ENCODE measurements at places on chromosomes 1 and 21.

- no peak for DNase-seq
Observed at GRCh38 chr1:47210666-47211065, 20.8 kb upstream of the PDZK1IP1 start.

- no peak for DNase-seq
Observed at GRCh38 chr1:245791410-245792312, 636.9 kb downstream of the KIF26B start.

DNA sequence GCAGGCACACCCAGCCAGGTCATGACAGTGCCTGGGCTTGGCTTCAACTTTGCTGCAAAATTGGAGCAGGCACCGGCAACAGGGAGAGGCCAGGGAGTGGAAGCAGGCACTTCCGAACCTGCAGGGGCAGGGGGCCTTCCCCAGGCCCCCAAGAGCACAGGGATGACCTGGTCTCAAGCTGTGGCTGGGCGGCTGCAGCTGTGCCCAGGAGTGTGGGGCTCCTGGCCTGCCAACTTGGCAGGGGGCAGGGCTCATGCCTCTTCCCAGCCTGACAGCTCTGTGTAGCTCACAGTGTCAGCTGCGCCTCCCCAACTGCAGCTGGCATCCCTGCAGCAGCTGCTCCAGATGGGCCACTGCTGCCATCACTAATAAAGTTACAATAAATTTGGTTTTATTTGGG, 51.5 kb upstream of the SCYL3 start:
- DNase-seq: no peak

GRCh38 chr1:3474421-3474820, 20.0 kb downstream of the ARHGEF16 start:
- no peak for DNase-seq

DNA sequence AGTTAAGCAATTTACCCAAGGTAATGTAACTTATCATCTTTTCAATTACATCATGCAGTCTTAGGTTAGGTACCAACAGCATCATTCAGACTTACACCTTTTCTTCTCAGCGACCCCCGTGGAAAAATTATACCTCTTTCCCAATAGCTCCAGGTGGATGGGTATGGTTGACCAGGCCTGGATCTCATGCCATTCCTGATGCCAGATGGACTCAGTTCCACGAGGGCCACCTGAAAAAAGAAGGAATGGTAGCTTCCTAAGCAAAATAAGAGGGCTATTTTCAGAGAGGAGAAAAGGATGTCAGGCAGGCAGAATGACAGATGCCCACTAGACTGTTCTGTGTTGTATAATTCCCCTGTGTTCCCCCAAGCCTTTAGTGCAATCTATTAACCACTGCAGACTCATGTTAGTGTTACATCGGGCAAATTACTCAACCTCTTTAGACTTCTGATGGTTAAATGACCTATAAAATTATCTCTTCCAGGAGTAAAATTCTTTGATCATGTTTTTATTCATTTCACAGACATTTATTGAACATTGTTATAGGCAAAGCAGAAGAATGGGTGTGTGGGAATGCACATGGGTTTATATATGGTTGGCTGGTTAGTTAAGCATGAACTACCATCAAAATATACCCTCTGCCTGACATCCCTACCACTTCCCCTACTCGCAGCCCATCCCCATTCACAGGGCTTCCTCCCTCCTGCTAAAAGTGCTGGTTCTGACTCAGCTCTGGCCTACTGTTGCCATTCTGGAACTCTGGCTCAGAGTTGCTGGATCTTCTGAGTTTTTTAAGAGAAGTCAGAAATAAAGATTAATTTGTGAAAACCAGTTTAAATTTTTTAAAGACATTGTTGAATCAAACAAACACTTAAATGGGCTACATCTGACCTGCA, 10.6 kb upstream of the MYSM1 start:
- no peak for DNase-seq

- DNase-seq: no peak
Observed at GRCh38 chr1:177495878-177496277, 325.1 kb downstream of the BRINP2 start.

GRCh38 chr1:214427871-214428277, 123.5 kb downstream of the PTPN14 start:
- DNase-seq: peak; percentile 14

GRCh38 chr21:43882952-43883545, 18.0 kb downstream of the AGPAT3 start:
- DNase-seq: no peak

- DNase-seq: no peak
Observed at GRCh38 chr1:67780637-67781036, 52.6 kb downstream of the GNG12 start.

DNA sequence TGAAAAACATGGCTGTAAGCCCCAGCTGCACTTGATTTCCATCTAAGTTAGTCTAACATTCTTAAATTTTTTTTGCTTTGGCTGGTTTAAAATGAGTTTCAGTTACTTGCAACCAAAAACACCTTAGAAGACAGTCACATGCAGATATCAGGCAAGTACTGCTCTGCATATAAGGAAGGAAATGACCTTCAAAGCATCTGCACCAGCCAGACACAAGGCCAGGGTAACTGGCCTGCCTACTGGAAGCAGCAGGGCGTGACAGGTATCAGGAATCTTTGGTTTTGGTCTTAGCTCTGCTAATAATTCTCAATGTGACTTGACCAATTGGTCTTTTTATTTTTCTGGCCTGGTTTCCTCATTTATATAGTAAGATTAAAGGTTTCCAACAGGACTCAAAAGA, 33.5 kb downstream of the SCYL3 start:
- DNase-seq: no peak

DNA sequence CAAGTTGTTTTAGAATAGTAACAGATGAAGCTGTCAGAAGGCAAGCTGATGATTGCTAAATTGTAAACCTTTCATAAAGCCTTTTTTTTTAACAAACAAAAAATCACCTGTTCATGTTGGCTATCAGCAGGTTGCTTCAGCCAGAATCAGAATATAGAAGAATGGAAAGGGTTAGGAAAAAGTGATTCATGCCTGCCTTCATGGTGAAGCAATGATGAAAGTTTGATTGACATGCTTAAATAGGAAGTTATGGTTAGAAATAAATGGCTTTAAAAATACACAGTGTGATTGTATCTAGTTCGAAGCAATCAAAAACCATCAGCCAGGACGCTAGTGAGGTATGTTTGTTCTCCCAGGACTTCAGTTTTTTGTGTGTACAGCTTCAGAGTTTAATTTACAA, 37.9 kb downstream of the GABPA start:
- no peak for DNase-seq

GRCh38 chr1:23567996-23568607, 8.8 kb upstream of the ID3 start:
- no peak for DNase-seq

DNA sequence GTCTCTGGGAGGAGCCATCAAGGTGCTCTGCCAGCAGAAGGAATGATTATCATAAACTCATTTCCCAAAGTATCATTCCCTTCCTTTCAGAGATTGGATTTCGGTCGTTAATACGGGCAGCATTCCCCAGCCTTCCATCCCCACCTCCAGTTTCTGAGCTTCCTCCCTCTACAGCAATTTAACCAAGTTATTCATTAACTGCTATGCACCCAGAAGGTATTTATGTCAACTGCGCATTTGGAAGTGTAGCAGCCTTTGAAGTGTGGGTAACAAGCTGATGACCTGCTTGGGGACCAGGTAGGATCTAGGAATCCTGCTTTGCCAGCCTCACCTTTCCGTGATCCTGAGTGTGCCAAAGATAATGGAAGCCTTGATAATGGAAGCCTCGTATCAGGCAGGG, 172.4 kb upstream of the IGSF21 start:
- no peak for DNase-seq

GRCh38 chr1:34303218-34303617, 126.5 kb downstream of the C1orf94 start:
- no peak for DNase-seq

DNA sequence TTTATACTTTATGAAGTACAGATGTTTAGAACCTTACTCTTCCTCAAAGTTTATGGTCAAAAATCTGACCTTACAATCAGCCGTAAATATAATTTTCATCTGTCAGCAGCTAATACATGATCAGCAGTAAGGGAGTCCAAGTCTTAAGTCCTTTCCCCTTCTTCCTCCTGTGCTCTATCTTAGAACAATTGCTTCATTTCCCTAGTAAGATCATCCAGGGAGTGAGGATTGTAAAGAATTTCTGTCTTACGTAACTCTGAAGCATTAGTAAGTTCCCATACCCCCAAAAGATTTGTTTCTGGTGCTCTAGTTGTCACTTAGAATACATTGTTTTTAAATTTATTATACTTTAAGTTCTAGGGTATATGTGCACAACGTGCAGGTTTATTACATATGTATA, 2.1 kb downstream of the SETDB1 start:
- no peak for DNase-seq

- DNase-seq: no peak
Observed at GRCh38 chr1:91092503-91092902, 70.7 kb upstream of the ZNF644 start.

GRCh38 chr1:186188004-186188539, 187.0 kb downstream of the TPR start:
- no peak for DNase-seq

- no peak for DNase-seq
Observed at GRCh38 chr1:87291107-87291506, 37.6 kb upstream of the LMO4 start.

DNA sequence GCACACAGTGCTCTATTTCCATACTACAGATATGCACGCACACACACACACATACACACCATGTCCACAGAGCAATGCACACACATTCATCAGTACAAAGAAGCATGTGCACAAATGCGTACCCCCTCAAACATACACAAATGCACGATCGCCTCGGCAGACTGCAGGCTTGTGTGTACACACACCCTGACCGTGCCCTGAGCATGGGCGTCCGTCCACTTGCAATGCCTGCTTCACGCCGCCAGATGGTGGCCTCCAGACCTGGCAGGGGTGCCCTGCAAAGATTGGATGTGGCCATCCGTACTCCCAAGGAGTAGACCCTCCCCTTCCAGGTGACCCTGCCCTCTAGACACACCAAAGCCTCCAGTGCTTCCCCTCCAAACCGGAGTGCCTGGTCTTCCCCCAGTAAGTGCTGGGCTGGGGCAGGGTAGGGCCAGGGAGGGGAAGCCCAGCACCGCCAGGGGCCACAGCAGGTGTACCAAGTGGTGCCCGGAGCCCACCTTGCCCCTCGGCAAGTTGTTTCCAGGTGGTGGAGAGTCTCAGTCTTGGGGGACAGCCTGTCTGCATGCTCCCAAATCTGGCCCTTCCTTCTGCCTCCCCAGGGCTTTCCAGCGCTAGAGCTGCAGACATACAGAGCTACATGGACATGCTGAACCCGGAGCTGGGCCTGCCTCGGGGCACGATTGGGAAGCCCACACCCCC, 20.6 kb downstream of the ESPN start:
- no peak for DNase-seq
